ENCODE measurements at places on chromosomes 3 and 15.

GRCh38 chr3:39804951-39805350, 4.5 kb upstream of the MYRIP start:
- DNase-seq = no peak

- no peak for DNase-seq
Observed at GRCh38 chr3:14433106-14433505, 30.7 kb downstream of the SLC6A6 start.

GRCh38 chr15:55782901-55783300, 39.9 kb upstream of the PRTG start:
- no peak for DNase-seq

DNA sequence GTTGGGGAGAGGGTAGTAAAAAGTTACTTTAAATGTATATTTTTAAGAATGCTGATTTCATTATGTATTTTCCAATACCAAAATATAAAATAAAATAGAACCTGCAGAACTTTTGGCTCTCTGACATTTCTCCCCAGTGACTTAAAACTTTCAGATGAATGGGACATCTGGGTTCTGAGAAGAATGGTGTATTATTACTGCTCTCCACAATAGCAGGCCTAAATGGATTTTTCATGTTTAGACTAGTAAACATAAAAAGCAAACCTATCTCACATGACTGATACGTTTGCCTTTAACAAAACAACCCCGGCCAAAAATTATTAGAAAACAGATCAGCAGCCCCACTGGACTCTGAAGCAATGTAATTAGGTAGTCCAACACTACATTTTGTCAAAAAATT, 73.8 kb downstream of the FHIT start:
- DNase-seq = no peak

GRCh38 chr3:179027326-179027900, 44.2 kb downstream of the ZMAT3 start:
- peak; percentile 5 for DNase-seq

- peak; percentile 50 for DNase-seq
Observed at GRCh38 chr15:32651229-32651837, 9.8 kb downstream of the SCG5 start.

GRCh38 chr3:20185331-20185678, 701 bp downstream of the SGO1 start:
- DNase-seq = no peak

DNA sequence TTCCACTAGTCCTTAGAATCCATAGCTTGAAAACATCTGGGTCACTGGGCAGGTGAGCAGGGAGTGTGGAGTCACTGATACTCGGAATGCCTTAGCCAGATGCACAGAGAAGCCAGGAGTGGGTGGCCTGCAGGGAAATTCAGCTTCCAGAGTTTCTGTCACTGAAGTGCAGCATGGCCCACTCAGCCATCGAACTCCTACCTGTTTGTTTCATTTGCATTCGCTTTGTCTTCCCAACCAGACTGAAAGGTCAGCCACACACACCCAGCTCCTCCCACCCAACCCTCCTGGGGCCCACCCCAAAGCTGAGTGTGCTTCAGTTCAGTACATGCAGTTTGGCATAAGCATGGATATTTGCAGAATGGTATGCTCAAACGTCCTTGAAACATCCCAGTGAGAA, 124.5 kb upstream of the ATP10A start:
- no peak for DNase-seq

DNA sequence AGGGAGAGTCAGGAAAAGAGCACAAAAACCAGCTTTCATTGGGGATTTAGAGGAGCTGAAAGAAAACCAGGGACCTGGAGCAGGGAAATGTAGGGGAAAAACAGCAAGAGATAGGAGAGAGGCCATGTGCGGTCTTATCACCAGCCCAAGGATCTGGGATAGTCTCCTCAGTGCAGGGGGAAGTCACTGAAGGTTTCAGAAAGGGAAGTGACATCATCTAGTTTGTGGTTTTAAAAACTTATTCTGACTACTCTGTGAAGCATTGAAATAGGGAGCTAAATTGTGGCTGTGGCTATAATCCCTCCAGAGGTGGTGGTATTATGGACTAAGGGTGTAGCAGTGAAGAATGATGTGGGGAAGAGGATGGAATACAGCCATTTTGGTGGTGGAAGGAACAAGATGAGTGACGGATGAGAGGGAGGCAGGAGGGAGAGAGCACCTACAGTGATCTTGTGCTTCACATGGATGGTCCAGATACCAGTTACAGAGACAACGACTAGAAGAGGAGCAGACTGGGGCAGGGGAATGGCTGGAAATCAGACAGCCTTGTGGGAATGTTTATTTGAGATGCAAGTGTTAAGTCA, 72.7 kb downstream of the HMG20A start:
- no peak for DNase-seq

GRCh38 chr3:99713440-99713839, 75.0 kb downstream of the COL8A1 start:
- no peak for DNase-seq

DNA sequence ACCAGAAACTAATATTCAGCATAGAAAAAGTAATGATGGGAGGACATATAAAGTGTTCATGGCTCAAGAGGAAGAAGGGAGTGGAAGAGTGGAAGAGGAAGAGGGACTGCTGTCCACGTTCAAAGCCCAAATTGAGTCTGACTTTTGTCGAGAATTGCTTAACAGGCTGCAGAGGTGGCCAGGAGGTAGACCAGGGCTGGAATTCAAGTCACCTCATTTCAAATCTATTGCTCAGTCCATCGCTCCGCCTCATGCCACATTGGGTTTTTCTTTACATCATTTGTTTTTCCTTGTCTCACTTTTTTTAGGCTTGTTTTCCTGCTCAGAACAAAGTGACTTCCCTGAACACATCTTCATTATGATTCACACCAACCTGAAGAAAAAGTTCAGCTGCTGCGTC, 97.0 kb downstream of the RPL39L start:
- DNase-seq = no peak

GRCh38 chr3:43735618-43736017, 44.9 kb downstream of the ABHD5 start:
- no peak for DNase-seq

DNA sequence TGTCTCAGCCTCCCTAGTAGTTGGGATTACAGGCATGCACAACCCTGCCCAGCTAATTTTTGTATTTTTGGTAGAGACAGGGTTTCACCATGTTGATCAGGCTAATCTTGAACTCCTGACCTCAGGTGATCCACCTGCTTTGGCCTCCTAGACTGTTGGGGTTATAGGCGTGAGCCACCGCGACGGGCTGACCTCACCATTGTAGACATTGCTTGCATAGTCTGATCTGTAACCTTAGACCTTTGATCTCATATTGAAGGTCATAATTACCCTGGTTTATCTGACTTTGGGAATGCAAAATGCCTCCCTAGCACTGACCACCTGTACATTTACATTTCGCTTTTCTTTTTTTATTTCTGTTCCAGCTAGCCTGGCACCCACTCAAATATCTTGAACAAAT, 31.2 kb downstream of the ADGRG7 start:
- no peak for DNase-seq

- no peak for DNase-seq
Observed at GRCh38 chr3:97815149-97815917, 6.5 kb upstream of the CRYBG3 start.

DNA sequence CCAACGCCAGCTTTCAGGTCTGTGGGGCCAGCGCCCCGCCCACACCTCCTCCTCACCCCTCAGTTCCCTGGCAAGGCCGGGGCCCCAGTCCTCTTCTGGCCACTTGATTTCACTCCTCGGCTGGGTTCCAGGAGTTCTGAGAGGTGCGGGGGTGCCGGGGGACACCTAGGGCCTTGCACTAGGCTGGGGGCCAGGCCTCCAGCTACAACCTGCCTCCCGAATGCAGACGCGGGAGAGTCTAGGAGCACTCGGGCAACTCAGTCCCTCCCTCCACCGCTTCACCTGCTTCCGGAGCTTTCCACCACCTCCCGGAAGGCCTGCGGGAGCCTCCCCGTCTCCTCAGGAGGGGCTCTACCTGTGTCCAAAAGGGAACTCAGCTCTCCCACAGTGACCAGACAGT, 35.6 kb downstream of the TNK2 start:
- DNase-seq = no peak

- no peak for DNase-seq
Observed at GRCh38 chr3:101061312-101061711, 68.1 kb upstream of the ABI3BP start.

- no peak for DNase-seq
Observed at GRCh38 chr3:71393093-71393492, 190.4 kb downstream of the FOXP1 start.

DNA sequence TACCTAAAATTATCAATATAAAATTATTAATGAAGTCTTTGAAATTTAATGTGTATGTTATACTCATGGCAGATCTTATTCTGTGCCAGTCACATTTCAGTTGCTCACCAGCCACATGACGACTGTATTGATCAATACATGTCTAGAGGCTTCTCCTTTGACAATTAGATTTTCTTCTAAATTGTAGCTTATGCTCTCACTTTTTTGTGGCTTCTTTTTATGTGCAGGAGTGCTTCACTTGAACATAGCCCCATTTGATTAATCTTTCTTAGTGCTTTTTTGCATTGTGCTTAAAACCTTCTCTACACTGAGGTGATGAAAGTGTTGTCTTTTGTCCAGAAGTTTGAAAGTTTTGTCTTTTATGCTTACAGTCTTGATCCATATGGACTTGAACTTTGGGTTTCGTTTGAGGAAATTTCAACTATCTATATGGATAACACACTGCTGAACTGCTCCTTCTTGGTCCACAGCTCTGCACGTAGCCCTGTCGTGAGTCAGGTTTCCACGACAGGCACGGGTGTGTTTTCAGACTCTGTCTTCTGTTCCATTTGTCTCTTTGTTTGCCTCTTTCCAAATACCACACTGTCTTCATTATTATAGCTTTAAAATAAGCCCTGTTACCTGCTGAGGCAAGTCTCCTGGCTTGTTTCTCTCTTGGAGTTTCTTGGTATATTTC, 393.9 kb upstream of the CFAP20DC start:
- DNase-seq = no peak

DNA sequence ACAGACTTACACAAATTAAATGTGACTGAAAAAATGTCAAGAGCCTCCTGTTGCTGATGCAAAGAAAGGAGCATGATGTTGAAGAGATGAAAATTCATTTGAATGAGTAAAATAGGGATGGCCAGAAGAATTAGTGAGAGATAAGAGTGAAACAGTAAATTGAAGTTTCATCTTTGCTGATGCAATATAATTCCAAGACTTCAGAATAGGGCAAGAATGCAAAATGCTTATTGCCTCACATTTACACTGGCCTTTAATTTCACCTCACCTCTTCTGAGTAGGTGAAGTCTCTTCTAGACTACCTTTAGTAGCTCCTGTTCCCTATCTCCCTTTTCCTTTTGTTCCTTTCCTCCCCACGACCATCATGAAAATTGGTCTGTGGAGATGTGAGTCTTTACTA, 15.3 kb upstream of the MAPK6 start:
- DNase-seq = no peak

DNA sequence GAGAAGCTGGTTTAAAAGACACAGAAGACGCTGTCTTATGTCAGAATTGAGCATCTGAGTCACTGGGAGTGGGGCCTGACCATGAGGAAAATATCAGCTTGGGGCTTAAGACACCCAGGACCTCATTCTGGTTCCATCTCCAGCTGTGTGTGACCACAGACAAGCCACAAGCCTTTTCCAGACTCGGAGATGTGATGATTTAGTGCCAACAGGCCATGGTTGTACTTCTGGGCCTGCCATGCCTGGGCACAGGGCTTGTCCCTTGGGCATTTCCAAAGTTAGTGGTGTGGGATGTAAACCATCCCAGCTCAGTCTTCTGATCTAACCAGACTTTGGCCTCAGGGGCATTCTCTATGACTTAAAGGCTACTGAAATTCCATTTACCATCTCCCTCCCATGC, 269.8 kb downstream of the RYR3 start:
- DNase-seq = no peak

DNA sequence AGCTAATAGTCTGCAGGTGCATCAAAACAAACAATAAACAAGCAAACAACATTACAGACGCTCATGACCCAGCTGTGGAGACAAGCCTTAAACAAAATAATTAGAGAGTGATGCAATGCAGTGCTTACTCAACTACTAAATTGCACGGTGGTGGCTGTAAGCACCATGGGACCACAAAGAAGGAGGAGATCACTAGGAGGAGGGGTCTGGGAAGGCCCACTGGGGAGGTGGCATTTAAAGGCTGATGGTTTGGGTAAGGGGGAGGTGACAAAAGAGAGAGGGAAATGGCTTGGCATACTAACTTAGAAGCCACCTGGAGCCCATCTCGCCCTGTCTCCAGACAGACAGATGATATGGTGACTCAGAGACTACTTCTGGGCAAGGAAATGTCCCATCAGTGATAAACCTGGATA, 516.7 kb downstream of the FOXP1 start:
- DNase-seq = no peak

GRCh38 chr3:150450916-150451315, 42.8 kb downstream of the TSC22D2 start:
- no peak for DNase-seq

DNA sequence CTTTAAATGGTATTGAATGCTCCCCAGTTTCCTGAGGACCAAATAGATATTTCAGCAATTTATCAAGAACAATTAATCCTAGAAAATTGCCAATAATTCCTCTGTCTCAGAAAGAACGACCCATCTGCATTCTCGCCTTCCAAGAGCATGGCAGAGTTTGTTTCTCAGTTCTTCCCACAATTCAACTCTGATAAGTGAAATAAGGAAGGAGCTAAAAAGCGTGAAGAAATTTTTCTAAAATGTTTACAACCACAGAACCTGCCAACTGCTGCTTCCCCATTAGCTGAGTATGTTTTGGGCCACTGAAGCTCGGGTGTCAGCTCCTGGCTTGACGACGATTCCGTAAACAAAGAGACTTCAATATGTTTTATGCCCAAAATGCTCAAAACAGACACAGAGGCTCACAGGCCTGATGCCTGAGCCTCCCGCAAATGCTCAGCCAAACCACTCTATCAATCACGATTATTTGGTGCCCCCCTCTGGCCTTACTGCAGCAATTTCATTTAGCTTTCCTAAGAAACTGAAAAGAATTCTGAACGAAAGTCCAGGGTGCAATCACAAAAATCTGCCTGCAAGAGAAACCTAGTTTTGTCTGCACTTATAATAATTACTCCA, 259.2 kb upstream of the CCDC54 start:
- DNase-seq = peak; percentile 30

- no peak for DNase-seq
Observed at GRCh38 chr15:40327457-40327856, 4.0 kb downstream of the INAFM2 start.
